ENCODE measurements at places on chromosomes 6 and 20.

DNA sequence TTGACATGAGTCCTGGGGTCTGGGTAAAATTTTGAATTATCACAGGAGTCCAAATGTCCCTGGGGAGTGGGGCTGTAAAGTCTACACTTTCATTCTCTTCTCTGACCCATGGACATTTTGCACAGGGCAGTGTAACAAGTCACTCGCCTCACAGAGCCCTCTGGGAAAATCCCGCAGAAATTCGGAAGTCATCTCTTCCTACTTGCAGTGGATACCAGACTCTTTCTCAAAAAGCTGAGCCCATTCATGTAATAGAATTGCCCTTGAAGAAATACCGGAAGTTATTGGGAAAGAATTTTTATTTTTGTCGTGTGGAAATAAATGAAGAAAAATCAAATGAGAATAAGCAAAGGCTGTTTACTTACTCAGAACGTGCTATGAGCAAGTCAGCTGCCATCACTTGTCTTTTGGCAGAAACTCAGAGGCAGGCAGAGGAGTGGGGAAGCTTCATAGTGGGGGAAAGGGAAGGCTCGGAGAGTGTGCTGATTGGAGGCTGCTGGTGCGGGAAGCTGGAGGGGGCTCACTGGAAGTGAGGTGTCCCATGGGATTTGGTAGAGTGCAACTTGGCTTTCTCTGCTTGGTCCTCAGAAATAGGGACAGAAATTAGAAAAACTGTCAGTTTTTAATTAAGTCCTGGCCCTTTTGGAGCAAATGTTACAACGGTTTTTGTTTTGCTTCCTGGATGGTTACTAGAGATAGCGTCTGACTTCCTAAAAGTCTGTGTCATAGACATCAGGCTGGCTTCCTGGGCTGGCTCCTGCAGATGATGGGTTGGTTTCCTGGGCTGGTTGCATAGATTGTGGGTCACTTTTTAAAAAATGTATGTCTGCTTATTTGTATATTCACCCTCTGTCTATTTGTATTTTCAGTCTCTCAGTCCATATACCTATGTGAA is 79.8 kb upstream of the EEF1E1 start:
- no peak for DNase-seq

DNA sequence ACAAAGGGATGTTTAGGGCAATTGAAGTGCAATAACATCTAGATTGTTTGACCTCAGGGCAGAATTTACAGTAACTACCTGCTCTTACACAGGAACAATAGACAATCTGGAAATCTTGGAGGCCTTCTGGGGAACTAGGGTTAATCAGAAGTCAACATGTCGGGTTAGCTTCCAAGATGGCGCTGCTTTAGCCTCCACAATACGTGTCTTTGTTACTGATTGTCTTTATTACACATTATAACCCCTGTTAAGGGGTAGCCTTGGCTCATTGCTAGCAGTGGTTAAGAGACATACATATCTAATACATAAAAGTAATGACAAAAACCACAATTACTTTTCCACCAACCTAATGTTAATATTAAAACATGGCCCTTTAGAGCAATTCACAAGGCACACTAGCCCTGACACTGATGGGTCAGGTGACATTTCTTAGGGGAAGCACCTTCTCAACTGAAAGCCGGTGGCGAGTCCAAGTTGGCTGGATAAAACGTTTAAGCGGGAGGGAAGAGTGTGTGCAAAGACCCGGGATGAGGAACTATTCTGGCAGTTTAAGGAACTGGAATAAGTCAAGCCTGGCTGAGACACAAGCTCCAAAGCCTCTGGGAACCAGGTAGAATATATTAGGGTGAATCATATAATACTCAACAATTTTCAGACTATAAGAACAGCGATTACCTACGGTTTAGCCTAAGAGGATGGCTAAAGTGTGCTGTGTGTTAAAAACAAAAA is 236.9 kb downstream of the BCAS1 start:
- DNase-seq: no peak

- no peak for DNase-seq
Measured at GRCh38 chr20:23135449-23136420, 49.6 kb upstream of the CD93 start.

DNA sequence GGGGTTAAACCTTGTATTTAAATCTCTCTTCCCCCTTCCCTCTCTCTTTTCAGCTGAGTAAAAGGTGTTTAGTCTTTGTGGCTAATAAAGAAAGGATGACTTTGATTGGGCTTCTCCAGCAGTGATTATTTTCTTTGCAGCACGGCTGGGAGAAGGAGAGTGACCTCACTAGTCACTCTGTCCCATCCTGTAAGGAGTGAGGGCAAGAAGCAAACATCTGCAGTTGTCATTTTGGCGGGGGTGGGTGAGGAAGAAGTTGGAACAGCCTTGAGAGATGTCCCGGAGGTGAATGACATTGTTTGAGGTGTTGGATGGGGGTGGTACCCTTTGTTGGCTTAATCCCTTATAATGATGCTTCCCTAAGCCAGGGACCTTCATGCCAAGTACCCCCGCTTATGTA is 223.6 kb downstream of the EYA2 start:
- no peak for DNase-seq
